ENCODE measurements at places on chromosomes 7 and 10.

GRCh38 chr7:47846138-47846836 lies 102.0 kb downstream of the PKD1L1 start:
- DNase-seq: no peak

DNA sequence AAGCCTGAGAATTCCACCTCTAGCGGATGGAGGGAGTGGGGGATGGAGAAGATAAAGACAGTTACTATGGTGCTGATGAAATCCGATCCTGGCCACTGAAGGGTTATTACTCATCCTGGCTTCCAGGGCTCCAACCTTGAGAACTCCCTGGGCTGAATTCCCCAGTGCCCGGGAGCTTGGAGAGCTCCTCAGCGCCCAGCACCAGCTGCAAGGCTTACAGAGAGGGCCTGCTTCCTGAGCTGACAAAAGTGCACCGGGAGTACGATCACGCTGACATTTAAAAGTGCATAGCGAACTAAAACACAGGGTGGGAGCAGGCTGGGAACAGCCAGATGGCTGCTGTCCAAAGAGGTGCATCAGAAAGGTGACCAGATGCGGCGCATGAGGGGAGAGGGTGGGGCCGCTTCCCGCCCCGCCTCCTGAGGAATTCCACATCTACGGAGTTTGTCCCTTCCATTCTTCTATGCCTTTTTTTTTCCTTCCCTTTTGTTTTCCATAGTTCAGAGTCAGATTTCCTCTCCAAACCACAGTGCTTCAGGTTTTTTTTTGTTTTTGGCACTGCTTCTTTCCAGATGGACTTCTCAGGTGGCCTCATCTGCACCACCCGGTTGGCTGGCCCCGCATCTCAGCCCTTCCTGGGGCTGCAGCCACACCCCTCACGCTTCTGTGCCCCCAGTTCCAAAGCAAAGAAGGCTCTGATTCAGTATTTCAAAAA lies 62.4 kb upstream of the MKRN1 start:
- DNase-seq: no peak

GRCh38 chr10:133242611-133243356 lies 5.1 kb downstream of the VENTX start:
- no peak for DNase-seq

DNA sequence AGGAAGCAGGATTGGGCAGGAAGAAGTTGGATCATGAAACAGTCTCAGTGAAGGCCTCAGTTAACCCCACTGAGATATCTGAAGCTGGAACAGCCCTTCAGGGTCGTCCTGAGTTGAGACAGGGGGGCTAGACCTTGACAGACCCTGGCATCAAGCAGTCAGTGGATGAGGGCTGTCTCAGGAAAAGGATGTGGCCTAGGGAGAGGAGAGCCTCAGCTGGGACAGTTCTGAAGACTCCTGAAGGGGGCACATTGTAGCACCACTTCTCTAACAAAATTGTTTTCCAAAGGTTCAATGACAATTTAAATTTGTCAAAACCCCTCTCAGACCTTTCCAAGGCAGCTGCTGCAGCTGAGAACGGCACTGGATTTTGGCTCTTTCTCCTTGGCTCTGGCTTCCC lies 15.8 kb upstream of the SLK start:
- DNase-seq: no peak

- DNase-seq: no peak
Measured at GRCh38 chr7:26434974-26435373, 143.3 kb downstream of the SNX10 start.

DNA sequence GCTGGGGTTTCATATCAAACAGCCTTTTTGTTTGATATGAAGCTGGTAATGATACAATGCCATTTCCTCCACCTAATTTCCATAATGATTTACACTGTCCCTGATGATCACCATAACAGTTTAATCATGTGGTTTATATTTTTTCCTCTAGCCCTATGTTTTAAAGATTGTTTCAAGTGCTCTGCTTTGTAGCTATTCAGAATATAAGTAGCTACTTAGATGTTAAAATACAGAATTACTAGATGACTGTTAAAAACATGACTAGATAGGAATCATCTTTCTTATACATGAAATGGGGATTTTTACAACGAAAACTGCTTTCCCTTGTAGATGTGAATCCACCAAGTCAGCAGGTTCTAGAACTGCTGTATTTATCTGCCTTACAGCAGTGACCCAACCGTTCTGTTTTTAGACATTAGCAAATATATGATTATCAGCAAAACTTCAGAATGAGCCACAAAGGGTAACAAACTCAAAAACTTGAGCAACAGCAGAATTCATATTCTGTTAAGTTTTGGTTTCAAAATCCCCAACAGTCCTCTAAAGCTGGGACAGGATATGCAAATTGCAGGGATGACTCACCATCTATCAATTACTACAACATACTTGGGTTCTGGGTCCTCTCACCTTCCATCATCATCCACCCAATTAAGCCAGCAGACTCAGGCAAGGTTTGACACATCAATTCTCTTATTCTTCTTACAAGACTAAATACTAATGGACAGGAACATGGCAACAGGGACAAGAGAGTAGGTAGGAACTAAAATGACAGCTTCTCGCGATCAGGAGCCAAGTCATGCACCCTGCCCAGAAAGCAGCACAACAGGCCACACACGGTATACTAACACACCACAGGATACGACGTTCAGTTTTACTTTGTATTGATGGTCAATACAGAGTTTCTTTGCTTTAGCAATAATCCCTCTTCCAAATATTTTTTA lies 83.9 kb downstream of the PIP4K2A start:
- DNase-seq: no peak

DNA sequence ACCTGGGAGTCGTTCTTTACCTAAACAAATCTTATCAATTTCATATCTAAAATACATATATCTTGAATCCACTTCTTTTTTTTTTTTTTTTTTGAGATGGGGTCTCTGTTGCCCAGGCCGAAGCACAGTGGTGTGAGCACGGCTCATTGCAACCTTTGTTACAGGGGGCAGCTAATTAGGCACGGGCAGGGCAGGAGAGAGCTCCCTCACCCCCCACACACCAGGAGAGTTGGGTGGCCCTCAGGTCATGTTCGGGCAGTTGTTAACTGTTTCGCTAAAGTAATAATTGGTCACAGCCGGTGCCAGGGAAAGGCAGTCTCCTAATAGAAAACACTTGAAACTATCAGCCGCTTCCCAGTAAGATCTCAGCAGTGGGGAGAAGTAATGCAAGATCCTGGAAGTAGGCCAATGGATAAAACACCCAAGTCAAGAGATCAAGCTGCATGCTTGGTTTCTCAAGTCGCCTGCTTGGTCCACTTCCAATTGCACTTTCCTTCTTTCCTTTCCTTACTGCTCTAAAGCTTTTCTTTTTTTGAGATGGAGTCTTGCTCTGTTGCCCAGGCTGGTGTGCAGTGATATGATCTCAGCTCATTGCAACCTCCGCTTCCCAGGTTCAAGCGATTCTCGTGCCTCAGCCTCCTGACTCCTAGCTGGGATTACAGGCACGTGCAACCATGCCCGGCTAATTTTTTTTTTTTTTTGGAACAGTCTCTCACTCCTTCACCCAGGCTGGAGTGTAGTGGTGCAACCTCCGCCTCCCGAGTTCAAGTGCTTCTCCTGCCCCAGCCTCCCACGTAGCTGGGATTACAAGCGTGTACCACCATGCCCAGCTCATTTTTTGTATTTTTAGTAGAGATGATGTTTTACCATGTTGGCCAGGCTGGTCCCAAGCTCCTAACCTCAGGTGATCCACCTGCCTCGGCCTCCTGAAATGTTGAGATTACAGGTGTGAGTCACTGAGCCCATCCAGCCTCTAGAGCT lies 21.3 kb upstream of the EFCAB10 start:
- DNase-seq: no peak

DNA sequence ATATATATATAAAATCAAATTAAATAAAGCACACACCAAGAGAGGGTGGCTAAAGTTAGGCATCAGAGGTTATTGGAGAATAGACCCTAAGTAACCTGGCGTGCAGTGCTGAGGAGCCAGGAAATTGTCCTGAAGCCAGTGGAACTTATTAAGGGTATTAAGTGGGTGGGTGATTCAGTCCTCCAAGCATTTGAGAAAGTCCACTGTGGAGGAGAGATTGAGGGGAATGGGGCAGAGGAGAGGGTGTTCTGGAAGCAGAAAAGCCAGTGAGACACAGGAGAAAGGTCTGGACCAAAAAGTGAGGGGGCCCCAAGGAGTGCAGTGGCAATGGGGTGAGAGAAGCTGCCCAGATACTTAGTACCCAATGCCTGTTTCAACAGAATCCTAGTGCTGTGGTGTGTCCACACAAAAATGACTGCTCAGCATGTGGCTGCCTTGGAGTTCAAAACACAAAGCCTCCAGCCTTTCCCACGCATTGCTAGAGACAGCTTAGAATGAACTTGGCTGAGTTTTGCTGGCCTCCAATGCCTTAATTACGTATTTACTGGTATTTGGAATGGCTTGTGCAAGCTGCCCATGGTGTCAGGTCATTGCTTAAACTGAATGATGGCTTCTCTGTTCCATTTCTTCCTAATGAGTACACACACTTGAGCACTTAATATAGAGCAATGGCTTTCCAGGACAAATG lies 44.9 kb upstream of the CHST15 start:
- no peak for DNase-seq

DNA sequence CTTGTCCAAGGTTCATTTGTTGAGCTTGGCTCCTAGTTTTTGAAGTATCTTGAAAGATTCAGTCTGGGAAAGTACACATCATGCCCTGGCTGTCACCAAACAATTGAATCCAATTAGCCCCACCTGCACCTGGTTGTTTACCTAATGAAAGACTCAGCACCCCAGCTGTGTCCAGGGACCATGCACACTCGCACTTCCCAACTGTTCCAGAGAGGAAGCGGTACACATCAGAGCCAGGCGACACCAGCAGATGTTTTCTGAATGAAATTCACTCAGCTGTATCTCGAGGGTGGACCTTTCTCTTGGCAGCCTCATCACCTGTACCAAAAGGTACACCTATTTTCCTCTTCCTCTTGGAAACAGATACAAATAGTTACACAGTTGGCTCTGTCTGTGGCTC lies 216.4 kb upstream of the LRGUK start:
- no peak for DNase-seq

DNA sequence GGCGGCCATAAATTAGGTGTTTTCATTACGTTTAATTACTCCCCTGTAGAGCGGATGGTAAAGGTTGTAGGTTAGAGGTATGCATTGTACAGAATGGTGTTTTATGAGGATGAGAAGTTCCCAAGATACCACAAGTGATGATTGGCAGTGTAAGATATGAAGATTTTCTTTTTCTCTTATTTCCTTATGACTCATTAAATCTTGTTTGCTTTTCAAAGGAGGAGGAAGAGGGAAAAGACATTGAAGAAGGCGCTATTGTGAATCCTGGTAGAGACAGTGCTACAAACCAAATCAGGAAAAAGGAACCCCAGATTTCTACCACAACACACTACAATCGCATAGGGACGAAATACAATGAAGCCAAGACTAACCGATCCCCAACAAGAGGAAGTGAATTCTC lies 133.9 kb downstream of the AASS start:
- no peak for DNase-seq

- DNase-seq: no peak
Measured at GRCh38 chr7:100577103-100577502, 3.4 kb upstream of the SAP25 start.

All from Right ventricle myocardium inferior (tissue), 1 donor.